Osteocyte (in vitro differentiated cells): ENCODE measurements at places on chromosomes 1 and 21. TPM values are rescaled to one million over a fixed set of nuclear protein-coding genes. Genes with fewer than 3 reads are reported as not detected.

The ORC1 gene
- 1.9 and 3.0 TPM in 2 replicates for total RNA-seq

The ST6GALNAC3 gene
- total RNA-seq = 4.9 and 7.3 TPM in 2 replicates

- DNase-seq = no peak
Measured at GRCh38 chr1:115476616-115477015, 138.6 kb upstream of the NGF start.

DNA sequence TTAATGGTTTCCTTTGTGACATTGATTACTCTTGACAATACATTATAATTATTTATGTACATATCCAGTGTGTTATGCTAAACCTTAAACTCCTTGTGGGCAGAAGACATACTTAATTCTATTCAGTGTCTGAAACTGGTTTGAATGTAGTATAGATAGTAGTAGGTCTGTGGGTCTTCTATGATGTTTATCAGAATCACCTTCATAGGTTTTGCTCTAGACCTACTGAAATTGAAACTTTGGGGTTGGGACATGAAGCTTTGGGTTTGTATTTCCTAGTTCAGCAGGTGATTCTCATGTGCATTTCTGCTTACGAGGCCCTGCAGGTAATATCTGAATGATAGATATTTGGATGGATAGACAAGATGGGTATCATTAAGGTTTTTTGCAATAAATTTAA is 48.6 kb downstream of the MIGA1 start:
- DNase-seq = no peak

DNA sequence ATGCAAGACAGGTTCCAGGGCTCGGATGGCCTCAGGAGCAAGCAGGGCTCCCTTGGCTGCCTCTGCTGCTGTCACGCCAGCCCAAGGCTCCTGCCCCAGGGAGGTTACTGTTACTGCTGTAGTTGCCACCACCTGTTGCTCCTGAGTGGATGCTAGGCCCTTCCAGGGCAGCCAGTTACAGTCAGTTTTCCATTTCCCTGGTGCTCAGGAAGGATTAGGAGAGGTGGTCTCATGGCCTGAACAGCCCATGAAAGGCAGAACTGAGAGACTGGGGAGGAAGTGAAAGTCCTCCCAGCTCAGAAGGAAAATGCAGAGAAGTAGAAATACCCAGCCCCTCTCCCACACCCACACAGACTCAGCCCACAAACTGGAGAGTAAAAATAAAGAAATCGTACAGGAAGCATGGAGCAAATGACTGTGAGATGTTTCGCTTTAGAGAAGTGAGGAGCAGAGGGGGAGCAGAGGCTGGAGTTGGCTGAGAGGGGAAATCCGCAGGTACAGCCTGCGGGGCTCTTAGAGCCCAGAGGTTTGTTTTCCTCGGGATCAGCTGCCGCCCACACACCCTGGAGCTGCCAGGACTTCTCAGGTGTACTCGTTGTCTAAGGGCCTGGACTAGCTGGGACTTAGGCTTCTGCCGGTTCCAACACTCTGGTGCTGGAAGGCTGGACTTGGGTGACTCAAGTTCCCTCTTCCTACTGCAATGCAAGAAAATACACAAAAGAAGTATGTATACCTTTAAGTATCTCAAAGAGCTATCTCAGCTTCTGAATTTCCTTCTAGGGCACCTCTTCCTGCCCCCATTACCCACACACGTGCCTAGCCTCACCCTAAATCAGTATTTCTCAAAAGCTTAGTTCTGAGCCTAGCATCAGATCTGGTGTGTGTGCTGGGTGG is 2.3 kb downstream of the IL6R start:
- no peak for DNase-seq

DNA sequence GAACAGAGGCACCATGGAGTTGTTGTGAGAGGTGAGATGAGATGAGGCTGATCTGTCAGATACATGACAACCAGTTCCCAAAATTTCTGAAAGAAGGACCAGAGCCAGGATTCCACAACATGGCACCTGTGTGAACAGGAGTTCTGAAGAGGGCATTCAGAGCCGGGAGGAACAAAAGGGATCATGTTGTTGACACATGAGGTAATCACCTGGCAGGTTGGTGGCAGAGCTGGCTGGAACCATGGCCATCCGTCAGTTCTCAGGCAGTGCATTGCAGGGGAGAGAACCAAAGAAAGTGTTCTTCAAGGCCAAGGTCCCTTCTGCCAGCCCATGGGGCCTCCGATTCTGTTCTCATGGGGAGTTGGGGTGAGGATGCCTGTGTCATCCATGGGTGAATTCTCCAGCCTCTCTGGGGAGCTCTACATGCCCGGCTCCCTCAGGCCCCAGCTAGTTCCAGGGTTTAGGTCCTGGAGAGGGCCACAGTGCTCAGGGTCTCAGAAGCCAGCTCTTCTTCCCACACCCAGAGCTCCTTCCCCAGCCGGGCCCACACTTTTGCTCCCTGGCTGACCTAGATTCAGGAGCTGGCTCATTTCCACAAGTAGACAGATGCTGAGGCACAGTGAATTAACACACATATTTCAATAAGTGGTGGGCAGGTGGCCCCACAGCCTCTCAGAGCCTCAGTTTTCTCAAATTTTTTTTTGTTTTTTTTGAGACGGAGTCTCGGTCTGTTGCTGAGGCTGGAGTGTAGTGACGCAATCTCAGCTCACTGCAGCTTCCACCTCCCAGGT is 49.1 kb upstream of the CTPS1 start:
- no peak for DNase-seq

DNA sequence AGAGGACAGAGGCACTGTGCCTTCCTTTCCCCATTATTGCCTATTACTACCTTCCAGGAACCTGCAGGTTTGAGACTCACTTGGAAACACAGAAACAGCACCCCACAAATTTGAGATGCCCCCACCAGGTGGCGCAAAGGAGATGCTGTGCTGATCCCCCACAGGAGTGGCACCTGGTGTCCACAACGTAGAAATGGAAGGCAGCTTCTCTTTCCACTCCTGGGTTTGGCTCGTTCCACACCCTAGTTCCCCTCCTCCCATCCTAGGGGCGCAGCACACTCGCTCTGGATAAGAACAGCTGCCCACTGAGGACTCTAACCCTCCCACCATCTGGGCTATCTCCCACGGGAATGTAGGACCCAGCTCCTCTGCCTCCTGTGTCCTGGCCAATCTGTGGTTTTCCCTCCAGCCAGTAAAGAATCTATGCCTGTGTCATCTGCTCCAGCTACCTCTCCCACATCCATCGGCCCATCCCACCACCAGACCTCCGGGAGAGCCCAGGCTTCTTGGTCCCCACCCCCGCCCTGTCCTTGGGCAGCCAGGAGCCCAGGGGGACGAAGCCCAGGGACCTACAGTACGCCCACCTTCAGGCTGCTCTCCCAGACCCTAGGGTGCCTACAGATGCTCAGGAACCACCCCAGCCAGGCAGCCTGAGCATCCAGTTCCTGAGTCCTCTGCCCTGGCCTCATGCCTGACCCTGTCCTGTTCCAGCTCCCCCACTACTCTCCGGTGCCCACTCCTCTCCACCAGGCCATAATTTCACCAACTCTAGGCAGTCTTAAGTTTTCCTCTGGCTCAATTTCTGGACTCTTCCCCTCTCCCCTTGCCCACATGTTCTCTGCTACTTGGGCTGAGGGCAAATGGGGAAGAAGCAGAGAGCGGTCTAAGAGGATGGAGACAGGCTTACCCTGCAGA is 549 bp downstream of the THBS3 start:
- peak; percentile 93 for DNase-seq
